ENCODE measurements at places on chromosomes 1 and 21. TPM values are rescaled to one million over a fixed set of nuclear protein-coding genes. Genes with fewer than 3 reads are reported as not detected.

- H3K36me3 ChIP-seq, result peaks cover 19% of the 10 kb centered on the region
- no peak overlapping the region for H3K4me3 ChIP-seq
- DNase-seq, result no peak
- H3K4me1 ChIP-seq, result no peaks in the 10 kb centered on the region
Measured at GRCh38 chr21:46410516-46410915, 48.2 kb upstream of the DIP2A start.

DNA sequence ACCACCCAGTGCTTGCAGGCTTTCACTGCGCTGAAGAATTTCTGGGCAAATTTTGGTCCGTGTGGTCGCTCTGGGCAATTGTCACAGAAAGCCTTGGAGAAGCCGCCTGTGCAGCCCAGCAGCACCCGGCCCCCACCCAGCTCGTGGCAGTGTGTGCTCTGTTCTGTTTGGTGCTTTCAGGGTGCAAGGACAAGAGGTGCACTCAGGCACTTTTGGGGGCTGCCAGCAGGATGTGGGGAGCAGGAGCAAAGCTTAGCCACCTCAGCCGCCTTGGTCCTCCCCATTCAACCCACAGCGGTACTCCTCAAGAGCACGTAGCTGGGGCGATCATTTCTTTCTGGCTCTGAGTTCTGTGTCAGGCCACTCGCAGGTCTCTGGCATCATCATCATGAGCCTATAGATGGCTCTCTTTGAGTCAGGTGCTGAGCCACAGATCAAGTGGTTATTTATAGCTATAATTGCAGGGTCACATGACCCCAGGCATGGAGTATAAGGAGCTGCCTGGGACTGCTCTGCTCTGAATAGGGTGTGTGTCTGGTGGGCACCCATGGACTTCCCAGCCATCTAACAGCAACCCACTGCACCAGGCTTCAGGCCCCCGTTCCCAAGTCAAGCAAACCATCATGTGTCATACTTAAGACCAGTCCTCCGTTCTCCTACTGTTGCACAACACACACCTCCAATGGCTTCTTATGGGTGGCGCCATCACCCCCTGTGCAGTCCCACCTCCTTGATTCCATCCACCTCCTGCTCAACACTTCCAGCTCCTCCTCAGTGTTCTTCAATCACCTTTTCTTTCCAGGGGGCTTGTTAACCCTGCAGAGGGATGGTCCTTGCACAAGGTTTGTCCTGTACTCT, 18.1 kb upstream of the TENT5C start:
- no peak overlapping the region for H3K4me3 ChIP-seq
- H3K27ac ChIP-seq, result no peak overlapping the region
- DNase-seq, result no peak
- H3K27me3 ChIP-seq, result no peaks in the 10 kb centered on the region
- H3K4me1 ChIP-seq, result peaks cover 27% of the 10 kb centered on the region

The VPS13D gene
- 137 TPM for total RNA-seq

The TMCO1 gene
- total RNA-seq, result 108 TPM

DNA sequence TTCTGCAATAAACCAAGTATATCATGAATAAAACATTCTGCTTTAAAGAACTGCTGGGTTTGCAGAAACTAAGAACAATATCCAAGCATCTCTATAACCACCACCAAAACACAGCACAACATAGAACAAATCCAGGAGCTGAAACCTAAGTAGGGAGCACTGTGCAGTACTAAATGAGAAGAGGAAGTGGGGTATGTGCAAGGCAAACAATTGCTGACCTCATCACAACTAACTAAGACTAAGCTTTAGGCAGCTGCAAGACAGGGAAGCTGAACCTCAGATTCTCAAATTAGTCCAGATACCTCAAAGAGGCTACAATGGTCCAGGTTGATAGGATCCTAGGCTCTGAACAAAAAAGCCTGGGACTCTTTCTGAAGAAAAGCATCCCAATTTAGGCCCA, 172.6 kb downstream of the SLC44A5 start:
- H3K36me3 ChIP-seq, result no peaks in the 10 kb centered on the region
- H3K4me3 ChIP-seq, result no peak overlapping the region
- no peaks in the 10 kb centered on the region for H3K27me3 ChIP-seq
- H3K4me1 ChIP-seq, result no peaks in the 10 kb centered on the region
- no peak for DNase-seq

Data from thyroid gland (tissue), 4 donors.